ENCODE measurements at places on chromosomes 7 and 10.
A peak's percentile ranks its signal among the peaks of the same experiment; 100 is the strongest.

DNA sequence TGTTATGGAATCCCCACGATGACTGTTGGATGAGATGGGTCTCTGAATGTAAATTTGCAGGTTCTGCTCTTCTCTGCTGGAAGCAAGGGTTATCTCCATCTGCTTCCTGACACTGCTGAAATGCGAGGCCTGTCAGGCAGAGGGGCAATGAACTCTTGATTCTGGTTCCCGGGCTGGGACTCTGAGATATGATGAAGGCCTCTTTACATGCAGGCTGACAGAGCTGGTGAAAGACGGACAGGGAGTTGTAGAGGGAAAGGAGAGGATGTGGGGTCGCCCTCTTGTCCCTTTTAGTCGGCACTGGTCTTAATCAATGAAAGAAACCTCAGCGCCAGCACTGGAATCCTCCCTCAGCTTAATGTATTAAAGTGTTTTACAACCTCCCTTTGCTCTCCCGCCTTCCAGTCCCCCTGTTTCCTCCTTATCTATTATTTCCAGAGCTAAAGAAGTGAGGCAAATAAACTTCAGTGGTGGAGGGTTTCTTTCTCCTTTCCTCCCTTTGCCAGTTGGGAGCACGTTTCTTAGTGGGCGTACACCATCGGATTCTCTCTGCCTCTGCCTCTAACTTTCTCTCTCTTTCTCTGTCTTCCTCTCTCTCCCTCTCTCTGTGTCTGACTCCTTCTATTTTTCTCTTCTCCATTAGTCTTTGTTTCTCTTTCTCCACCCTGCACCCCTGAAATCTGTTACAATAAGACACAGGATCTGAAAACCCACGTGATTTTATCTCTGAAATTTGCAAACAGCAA, 145.6 kb downstream of the BAMBI start:
- no peak for DNase-seq

DNA sequence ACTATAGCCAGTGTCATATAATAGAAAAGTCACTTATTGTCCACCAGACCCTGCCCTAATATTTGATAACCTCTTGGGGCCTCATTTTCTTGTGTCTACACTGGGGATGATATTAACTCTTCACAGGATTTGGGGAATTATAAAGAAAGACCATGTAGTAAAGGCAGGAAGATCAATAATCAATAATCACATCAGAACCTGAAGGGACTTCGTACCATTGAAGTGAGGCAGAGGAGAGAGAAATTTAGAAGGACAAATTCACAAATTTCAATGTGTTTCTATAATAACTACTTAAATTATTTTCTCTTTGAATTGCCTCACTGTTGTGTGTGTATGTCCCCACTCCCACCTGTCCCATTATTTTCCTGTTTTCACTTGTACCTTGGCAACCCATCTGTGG, 10.7 kb upstream of the SGMS1 start:
- no peak for DNase-seq

GRCh38 chr7:135800560-135800959, 51.9 kb upstream of the FAM180A start:
- no peak for DNase-seq

GRCh38 chr7:110595694-110596093, 495.2 kb upstream of the LRRN3 start:
- DNase-seq: no peak

DNA sequence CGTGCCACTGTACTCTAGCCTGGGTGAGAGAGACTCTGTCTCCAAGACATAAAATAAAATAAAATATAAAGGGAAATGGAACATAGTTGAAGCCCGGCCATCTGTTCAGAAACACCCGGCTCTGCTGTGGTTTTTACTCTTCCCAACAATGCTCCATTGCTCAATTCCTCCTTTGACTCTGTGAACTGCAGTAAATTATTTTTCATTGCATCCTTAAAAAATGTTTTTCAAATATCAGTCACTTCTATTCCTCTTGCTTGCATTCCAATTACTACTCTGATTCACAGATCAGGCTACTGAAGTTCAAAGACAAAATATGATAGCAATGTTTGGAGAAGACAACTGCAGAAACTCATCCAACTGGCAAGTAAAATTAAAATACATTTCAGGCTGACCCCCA, 983.0 kb downstream of the SORCS1 start:
- DNase-seq: no peak

- no peak for DNase-seq
These were observed 844.4 kb downstream of the GATA3 start for GRCh38 chr10:8898745-8899330.

GRCh38 chr10:100485366-100485765, 22.6 kb downstream of the WNT8B start:
- peak; percentile 51 for DNase-seq

Measured in eye (tissue), 1 donor.